GM03348 (cell line): ENCODE measurements at places on chromosomes 7 and 10.

- no peak for DNase-seq
Observed at GRCh38 chr10:105473170-105473569, 832.1 kb downstream of the SORCS3 start.

- DNase-seq = no peak
Observed at GRCh38 chr10:57482259-57482658, 785.4 kb downstream of the IPMK start.

DNA sequence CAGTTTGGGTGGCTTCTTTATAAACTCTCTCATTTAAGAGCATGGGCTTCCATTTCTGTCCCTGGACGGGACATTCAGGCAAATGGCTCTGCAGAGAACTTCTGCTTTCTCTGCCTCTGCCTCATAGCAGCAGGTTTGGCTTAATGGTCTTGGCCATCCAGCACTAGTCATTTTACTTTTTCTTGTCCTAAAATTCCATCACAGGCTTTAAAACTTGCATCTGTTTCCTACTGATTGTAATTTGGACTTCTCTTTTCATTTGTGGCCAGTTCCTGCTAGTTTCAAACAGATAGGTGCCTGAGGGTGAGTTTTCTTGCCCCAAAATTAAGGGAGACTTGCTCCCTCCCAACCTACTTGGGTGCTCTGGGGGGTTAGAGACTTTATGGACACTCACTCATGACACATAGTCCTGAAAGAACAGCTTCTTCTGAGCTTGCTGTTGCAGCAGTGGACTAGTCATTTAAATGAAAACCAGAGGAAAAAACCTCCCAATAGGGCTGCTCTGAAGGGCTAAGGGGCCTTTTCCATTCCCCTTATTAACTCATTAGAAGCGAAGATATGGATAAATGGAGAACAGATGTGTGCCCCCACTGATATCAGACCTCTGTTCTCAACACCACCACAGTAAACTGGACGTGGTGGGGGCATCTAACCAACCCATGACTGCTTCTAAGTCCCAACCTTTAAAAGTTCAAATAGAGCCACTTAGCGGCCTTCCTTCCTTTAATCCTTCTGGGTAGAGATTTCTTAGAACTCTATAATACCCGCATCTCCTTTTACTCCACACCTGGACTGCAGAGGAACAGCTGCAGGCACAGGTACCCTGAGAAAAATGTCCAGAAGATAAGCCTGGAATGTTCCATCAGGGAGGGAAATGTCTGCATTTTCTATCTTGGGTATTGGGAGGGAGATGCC, 38.8 kb downstream of the SVOPL start:
- no peak for DNase-seq

- no peak for DNase-seq
Observed at GRCh38 chr7:155336812-155337602, 39.3 kb downstream of the INSIG1 start.
